ENCODE measurements at places on chromosomes 1 and 21.

GRCh38 chr1:65250826-65251225 lies 58.5 kb upstream of the DNAJC6 start:
- no peak for DNase-seq

DNA sequence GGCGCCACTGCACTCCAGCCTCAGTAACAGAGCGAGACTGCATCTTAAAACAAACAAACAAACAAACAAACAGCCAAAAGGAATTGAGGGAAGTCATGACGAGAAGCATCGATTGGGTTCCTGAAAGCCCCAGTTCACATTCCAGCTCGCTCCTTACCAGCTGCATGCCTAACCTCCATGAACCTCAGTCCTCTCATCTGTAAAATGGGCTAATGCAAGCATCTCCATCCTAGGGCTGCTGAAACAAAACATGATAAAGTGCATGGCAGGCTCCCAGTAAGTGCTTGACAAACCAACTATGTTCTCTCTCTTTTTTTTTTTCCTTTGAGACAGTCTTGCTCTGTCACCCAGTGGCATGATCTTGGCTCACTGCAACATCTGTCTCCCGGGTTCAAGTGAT lies 79.7 kb upstream of the DISP3 start:
- no peak for DNase-seq

- DNase-seq: peak; percentile 60
Observed at GRCh38 chr21:34204481-34205439, 131.4 kb downstream of the MRPS6 start.

DNA sequence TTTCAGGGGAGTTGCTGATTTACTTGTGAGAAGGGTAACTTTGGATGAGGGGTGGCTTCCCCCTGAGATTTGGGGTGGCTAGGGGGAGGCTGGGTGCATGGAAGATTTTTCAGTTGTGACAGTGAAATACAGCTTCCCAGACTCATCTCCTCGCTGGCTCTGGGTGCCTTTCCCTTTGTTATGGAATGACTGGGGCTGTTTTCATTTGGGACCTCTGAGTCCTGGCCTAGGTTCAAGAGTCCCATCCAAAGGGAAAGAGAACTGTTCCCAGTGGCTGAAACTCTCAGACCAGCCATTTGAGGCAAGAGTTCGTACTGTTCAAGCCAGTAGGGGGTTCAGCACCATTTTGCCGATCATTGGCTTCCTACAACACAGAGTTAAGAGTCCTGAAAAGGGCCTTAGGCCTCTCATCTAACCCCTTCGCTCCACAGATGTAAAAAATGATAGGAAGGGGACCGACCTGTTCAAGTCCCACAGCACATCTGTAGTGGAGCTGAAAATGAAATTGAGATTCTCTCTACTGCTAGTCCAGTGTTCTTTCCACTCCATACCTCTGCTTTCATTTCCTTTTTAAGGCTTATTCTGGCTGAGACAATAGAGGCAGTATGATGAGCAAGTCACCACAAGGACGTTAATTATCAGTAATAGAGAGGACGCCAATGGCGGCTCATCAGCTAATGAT lies 958 bp downstream of the DDR2 start:
- no peak for DNase-seq

- peak; percentile 69 for DNase-seq
Observed at GRCh38 chr1:8020032-8020431, 6.1 kb downstream of the ERRFI1 start.

GRCh38 chr1:63618011-63618410 lies 24.8 kb downstream of the PGM1 start:
- no peak for DNase-seq

DNA sequence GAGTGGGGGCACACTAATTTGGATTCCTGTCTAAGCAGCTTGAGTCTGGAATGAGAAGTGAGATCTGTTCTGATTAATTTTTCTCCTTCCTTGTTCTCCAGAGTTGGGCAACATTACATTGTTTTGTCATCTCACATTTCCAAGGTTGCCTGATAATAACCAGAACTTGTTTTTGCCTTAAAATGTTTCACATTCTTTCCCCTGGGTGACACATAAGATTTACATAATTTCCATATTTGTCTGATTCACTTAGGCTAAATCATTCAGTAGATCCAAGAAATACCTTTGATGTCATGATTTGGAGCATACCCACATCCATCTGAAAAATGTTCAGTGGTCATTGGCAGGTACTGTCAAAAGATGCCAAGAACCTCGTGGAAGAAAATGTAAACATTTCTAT lies 60.3 kb downstream of the XCL2 start:
- no peak for DNase-seq

DNA sequence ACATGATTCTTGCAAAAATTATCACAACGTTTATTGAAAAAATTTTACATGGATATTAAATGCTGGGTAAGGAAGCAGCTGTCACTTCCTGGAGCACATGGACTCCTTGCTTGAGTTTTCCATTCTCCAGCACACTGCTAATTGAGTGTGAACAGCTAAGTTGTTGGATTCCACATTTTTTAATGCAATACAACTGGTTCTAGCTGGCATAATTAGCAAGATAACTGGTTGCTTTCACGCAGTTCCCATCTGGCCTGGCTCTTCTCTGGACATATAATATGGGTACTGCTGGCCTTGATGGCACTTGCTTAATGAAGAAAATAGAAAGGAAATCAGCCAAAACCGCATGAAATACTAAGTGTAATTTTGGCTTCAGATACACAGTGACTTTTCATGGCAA lies 26.6 kb downstream of the RGS21 start:
- no peak for DNase-seq

- no peak for DNase-seq
Observed at GRCh38 chr1:67795179-67795912, 37.9 kb downstream of the GNG12 start.

- DNase-seq: no peak
Observed at GRCh38 chr21:45547545-45547900, 5.3 kb upstream of the SLC19A1 start.

- no peak for DNase-seq
Observed at GRCh38 chr1:172344444-172344843, 76.0 kb upstream of the C1orf105 start.

DNA sequence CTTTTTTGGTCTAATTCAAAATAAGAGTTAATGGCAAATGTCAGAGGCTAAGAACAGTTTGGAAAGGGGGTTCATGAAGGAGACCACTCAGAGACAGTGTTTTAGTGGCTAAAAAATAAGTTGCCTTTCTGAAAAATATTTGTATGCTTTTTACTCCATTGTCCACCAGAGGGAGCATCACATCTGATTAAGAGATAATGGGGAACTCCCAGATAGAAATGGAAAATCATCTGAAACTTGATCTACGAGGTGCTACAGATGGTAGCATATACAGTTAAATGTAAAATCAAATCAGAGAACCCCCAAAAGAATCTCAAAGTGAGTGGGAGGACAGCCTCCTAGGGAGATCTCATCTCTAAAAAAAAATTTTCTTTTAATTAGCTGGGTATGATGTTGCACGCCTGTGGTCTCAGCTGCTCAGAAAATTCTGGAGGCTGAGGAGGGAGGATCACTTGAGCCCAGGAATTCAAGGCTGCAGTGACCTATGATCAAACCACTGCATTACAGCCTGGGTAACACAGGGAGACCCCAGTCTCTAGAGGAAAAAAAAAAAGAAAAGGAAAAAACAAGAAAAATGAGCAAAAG lies 9.7 kb downstream of the SMYD3 start:
- DNase-seq: no peak

- DNase-seq: no peak
Observed at GRCh38 chr1:204975021-204975420, 68.0 kb upstream of the CNTN2 start.

DNA sequence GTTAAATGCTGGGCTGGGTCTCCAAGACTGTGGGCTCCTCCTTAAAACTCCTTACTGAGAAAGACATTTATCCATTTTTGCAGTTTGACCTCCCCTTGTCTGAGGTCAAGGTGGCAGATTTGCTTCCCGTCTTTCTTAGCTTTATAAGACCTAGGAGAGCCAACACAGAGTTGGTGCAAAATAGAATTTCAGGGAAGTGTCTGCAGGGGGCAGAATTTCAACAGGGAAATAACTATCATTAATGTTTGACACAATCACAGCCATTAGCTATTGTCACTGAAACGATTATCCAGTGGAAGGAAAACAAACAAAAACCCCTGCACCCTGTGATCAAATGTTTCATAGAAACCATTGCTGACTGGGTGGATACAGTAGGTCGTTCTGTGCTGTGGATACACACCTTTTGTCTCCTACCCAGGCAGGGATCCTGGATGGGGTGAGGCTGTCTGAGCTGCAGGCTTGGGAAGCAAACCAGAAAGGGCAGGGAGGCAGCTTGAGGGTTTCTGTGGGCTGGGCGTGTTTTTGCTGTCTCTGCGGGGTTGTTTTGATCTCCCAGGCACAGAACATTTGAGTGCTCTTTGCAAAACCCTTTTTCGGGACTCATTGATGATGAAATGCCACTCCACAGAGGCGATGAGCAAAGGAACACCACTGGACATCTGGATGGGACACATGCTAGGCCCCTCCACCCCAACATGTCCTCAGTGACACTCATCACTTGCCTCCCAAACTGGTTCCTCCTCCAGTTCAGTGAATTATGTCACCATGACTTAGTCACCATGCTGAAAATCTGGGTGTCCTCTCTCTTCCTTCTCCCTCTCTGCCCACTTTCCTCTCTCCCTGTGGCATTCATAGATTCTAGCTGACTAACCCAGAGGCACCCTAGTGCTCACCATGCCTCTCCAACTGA lies 94.2 kb upstream of the SERBP1 start:
- no peak for DNase-seq

DNA sequence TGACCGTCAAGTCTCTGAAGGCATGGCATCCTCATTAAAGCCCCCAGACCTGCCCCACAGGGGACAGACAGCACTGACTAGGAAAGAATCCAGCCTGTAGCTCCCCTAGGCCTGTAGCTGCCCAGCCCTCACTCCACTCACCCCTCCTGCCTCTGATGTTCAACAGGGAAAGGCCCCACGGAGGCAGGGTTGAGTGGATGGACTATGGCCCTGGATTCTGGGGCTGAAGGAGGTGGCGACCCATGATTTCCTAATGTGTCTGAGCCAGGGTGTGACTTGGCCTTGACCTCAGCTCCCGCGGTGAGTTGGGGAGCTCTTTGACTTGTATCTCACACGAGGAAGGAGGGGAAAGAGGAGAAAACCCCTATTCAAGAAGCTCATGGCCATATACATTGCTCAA lies 238.5 kb upstream of the CSF3R start:
- DNase-seq: no peak

GRCh38 chr1:70892930-70893329 lies 154.7 kb downstream of the PTGER3 start:
- no peak for DNase-seq

DNA sequence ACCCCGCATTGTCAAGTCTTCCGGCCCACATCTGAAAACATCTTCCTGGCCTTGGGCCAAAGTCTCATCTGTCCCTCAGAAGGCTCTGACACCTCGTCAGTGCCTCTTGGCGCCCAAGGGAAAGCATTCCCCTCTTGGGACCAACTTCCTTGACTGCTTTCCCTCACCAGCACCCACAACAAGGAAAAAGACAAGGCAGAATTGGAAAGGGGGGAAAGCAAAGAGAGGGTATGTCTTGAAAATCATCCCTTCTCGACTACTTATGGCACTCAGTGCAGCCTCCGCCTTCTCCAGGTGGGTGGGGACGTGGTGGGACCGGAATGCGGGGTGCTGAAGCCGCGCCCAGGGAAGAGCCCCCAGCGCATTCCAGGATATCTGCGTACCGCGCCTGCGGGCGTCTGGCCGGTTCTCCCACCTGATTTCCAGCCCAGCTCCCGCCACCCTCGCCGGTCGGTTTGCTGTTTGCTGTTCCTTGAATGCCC lies 554 bp upstream of the SLC39A1 start:
- peak; percentile 97 for DNase-seq

GRCh38 chr1:193489191-193489590 lies 302.8 kb upstream of the B3GALT2 start:
- DNase-seq: no peak

- DNase-seq: no peak
Observed at GRCh38 chr1:184153731-184154130, 102.2 kb downstream of the TSEN15 start.

DNA sequence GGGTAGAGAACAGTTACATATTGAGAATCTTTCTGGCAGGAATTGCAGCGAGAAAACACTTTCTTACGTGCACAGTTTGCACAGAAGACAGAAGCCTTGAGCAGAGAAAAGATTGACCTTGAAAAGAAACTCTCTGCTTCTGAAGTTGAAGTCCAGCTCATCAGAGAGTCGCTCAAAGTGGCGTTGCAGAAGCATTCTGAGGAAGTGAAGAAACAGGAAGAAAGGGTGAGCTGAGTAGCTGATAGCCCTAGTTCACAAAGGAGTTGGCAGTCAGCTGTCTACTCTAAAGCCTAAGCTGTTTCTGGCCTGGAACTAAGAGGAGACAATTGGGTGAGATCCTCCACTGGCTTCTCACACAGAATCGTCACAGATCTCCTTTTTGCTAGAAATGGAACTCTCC lies 20.3 kb upstream of the SH3BGRL3 start:
- DNase-seq: no peak

GRCh38 chr21:27649323-27649722 lies 682.4 kb upstream of the ADAMTS5 start:
- DNase-seq: no peak

- DNase-seq: no peak
Observed at GRCh38 chr1:17135530-17135929, 16.3 kb upstream of the PADI2 start.

GRCh38 chr1:30611741-30612309 lies 111.6 kb downstream of the MATN1 start:
- peak; percentile 53 for DNase-seq

- no peak for DNase-seq
Observed at GRCh38 chr1:206676499-206676898, 8.2 kb upstream of the MAPKAPK2 start.

GRCh38 chr1:56517404-56518130 lies 61.8 kb downstream of the PLPP3 start:
- no peak for DNase-seq

- peak; percentile 87 for DNase-seq
Observed at GRCh38 chr21:16279731-16280581, 550.2 kb downstream of the USP25 start.

DNA sequence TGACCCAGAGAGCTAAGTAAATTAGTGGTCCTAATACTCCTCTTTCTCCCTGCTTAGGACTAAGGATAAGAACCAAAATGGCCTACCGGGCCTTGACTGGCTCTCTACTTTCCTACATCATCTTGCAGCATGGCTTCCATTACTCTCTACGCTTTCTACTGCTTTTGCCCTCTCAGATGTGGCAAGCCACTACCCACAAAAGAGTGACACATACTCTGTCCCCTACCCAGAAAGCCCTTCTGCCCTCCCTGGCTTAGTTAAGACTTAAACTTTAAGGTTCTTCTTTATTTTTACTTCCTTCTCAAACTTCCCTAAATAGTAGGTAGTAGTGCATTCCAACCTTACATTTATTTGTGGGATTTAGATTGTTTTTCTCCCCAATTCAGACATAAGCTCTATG lies 228.1 kb downstream of the TPR start:
- no peak for DNase-seq
